RPMI8226 (cell line): ENCODE measurements at places on chromosomes 2 and 18.

- peak; percentile 39 for DNase-seq
Measured at GRCh38 chr2:71282493-71282892, 49.1 kb upstream of the ZNF638 start.

DNA sequence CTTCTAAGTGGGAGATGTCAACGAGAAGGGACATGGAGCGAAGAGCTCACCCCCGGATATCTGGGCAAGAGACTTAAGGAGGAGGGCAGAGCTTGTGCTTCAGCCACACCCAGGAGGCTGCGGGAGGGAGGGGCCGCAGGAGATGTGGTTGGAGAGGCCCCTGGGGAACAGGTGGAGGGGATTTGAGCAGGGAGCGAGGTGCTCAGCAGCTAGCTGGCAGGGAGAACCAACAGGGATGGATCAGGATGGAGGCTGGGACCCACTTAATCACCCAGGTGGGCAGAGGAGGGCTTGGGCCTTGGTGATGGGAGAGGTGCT is 78.3 kb downstream of the MBP start:
- no peak for DNase-seq

GRCh38 chr2:37201766-37202165 is 5.5 kb downstream of the CEBPZOS start:
- no peak for DNase-seq

GRCh38 chr18:50776383-50776782 is 43.4 kb downstream of the MRO start:
- DNase-seq = no peak

- DNase-seq = no peak
Measured at GRCh38 chr18:78405763-78406162, 573.9 kb upstream of the SALL3 start.

DNA sequence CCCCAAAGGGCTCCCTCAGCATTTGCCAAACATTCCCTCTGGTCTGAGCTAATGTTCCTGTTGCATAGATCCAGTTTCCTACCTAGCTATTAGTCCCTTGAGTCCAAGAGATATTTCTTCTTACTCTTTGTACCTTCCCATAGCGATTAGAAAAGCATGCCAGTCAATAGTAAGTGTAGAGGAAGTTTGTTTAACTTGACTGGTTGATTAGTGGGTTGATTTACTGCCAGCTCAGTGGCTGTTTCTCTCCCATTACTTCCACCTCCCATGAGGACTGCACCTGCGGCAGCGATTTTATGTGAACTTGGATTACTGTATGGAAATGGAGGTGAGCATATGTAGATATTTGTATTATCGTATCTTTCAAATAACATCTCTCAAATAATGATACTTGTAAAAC is 1748.4 kb upstream of the CELF4 start:
- no peak for DNase-seq
